ENCODE measurements at places on chromosomes 11 and 22.

DNA sequence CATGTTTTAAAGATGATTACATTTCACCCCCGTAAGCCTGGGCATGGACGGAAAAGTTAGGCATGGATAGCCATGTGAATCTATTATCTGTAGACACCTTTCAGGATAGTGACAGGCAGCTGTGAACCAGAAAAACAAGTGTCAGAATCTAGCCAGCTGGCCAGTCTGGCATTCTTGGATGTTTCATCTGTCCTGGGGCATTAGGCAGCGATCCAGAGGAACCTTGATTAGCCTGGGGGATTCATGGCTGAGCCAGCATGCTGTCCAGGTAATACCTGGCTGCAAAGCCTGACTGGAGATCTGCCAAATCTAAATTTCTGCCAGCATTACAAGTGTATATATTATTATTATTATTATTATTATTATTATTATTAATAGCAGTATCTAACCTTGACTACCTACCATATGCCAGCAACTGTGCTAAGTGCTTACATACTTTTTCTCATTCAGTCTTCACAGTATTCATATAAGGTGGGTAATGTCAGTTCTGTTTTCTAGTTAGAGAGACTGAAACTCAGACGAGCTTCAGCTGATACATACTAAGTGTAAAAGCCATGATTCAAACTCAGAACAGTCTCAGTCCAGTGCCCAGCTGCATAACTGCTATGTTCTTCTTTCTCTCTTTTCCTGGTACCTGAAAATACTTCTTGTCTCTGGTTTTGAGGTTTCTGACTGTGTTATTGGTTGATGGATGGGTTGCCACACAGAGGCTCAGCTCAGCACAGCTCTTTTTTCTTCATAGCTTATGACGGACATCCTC is 12.8 kb downstream of the BMAL1 start:
- DNase-seq, result no peak

DNA sequence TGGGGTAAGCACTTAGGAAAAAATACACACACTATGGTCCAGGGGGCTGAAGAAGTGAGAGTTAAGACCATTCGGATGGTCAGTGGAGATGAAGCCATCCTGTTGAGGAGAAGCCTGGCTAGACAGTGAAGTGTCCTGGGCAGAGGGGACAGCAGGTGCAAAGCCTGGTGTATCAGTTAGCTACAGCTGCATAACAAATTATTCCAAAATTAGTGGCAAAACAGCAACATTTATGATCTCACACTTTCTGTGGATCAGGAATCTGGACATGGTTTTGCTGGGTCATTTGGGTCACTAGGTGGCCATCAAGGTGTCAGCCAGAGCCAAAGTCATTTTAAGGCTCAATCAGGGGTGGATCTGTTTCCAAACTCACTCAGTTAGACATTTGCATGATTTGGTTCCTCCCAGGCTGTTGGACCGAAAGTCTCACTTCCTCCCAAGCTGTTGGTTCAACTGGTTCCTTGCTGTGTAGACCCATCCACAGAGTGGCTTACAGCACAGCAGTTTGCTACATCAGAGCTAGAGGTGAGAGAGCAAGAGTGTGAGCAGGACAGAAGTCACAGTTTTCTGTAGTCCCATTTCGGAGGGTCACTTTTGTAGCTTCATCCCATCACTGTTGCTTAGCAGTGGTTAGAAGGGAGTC is 80.1 kb upstream of the ALX4 start:
- no peak for DNase-seq

DNA sequence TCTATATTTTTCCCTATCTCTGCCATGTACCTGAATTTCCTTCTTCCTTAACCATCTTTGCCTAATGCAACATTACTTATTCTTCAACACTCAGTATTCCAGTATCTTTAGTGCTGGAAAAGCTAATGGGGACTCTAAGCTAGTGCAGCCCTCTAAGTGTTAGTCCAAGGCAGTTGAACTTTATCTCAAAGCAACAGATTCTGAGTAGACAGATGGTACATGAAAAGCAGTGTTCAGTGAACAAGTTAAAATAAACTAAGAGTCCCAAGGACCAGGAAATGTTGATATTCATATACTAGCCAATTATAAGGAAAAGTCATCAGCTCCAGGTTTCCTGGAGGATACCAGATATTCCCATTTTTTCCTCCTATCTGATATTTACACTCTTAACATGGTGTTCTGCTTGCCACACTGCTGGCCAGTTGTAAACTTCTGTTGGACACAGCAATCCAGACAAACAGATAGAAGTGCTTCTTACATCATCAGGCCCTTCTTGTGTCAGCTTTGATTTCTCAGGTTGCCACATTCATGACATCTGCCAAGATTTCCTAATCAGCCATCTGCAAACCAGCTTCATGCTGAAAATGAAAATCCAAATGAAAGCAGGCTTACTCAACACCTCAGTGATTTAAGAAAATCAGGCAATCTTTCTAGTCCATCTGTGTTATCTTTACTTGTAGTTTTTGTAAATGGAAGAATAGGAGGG is 255.9 kb upstream of the POU2AF2 start:
- DNase-seq, result no peak

GRCh38 chr22:18035751-18036150 is 11.4 kb upstream of the MICAL3 start:
- no peak for DNase-seq

GRCh38 chr22:25757686-25758085 is 15.7 kb downstream of the MYO18B start:
- DNase-seq, result no peak

- DNase-seq, result no peak
Observed at GRCh38 chr11:83054904-83055380, 16.8 kb downstream of the RAB30 start.

DNA sequence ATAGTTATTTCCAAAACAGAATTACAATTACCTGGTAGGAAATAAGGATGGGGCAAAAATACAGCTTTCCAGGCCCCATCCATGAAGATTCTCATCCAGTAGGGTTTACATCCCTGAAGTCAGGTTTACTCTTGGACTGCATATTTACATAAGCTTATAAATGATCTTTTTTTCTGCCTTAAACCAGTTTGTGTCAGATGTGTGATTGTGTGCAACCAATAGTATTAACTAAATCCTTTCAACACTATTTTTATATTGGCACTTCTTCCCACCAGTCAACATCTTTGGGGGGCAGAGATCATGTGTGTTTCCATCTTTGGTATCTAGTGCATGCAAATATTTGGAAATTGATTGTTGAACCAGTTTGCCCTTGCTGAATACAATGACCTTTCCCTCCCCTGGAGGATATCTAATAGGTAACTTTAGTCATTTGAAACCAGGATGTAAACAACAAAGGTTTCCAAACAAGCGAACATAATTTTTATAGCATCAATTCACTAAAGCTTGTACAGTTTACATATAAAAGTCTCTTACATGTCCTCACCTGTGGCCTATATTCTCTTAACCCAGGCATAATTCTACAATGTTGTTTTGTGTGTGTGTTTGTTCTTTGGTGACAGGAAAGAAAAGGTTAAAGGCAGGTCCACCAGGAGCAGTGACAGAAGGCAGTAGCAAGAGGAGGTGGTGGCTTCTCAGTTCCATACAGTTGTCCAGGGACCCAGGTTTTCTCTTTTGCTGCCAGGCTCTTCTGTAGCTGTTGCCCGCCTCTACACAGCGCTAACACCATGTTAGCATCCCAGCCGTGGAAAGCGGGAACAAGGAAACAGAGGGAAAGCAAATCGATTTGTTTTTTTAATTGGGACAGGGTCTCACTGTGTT is 1.7 kb upstream of the ME3 start:
- DNase-seq, result no peak

- no peak for DNase-seq
Observed at GRCh38 chr22:43854786-43855271, 7.5 kb downstream of the SULT4A1 start.

GRCh38 chr22:38414009-38414395 is 41.0 kb downstream of the KCNJ4 start:
- no peak for DNase-seq

DNA sequence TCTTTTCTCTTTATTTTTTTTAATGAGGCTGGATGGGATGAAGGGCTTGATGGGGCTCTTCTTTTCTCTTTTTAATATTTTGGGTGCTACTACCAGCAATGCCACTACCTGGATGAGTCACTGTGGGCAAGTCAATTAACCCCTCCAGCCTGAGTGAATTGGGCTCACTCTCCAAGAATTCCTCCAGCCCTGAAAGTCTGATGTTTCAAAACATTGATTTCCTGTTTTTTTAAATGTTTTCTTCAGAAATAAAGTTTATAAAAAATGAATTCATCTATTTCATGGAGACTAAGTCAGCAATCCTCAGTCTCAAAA is 812 bp upstream of the OR5A2 start:
- no peak for DNase-seq

- no peak for DNase-seq
Observed at GRCh38 chr11:78539506-78539905, 35.2 kb downstream of the NARS2 start.

DNA sequence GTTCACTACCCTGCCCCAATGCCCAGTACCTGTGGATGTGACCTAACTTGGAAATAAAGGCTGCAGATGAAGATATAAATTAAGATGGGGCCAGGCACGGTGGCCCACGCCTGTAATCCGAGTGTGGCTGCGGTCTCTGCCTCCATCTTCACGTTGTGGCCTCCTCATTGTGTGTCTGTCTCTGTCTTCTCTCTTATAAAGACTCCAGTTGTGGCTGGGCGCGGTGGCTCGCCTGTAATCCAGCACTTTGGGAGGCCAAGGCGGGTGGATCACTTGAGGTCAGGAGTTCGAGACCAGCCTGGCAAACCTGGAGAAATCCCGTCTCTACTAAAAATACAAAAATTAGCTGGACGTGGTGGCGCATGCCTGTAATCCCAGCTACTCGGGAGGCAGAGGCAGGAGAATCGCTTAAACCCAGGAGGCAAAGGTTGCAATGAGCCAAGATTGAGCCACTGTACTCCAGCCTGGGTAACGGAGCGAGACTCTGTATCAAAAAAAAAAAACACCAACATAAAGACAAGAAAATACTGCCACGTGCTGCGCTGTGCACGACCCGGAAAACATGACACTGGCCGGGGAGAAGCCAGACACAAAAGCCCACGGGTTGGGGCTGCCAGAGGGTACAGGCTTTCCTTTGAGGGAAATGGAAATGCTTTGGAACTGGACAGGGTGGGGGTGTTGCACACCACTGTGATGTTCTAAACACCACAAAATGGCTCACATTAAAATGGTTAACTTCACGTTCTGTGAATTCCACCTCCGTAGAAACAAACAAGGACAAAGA is 18.7 kb downstream of the CELSR1 start:
- DNase-seq, result no peak

- no peak for DNase-seq
Observed at GRCh38 chr11:113533425-113533698, 58.2 kb upstream of the DRD2 start.

DNA sequence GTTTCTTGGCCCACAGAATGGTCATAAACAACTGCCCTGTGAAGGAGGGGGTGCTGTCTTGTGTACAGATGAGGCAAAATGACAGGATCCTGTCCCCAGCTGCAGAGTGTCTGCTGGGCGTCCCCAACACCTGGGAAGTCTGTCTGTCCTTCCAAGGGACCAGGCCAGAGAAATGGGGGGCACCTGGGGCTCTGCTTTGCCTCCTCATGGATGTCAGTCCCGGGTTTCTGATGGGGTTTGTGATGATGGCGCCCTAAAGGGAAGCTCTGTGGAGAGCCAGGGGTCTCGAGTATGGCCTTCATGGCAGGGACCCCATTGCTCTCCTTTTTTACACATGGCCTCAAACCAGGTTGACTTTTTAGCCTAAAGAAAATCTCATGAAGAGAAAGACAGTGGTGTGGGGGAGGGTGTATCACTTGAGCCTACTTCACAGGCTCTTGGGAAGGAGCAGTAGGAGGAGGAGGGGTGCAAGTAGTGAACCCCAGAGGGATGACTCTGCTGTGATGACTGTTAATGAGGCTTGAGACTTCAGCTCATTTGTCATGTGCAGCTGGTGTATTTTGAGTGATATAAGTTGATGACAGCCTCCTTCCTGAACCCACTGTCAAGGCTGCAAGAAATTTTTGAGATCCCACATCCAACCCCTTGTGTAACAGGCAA is 40.6 kb upstream of the TUB start:
- DNase-seq, result no peak

- no peak for DNase-seq
Observed at GRCh38 chr22:23242473-23243001, 62.2 kb downstream of the BCR start.

DNA sequence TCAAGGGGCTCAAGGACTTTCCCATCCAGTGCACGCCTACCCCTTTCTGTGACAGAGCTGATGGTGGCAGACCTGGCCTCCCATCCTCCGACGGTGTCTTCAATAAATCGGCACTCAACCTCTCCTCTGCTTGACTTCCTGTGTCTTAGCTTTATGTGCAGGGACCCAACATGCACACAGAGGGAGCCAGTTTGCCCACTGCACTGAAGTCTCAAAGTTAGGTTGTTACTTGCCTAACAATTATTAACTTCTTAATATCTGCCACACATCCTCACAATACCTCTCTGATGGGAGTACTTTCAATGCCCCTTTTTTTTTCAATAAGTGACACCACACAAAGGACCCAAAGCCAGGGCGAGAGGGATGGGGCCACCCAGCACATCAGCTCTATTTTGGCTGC is 3.6 kb downstream of the IZUMO1R start:
- no peak for DNase-seq

GRCh38 chr11:133549826-133550225 is 17.5 kb upstream of the OPCML start:
- DNase-seq, result no peak

DNA sequence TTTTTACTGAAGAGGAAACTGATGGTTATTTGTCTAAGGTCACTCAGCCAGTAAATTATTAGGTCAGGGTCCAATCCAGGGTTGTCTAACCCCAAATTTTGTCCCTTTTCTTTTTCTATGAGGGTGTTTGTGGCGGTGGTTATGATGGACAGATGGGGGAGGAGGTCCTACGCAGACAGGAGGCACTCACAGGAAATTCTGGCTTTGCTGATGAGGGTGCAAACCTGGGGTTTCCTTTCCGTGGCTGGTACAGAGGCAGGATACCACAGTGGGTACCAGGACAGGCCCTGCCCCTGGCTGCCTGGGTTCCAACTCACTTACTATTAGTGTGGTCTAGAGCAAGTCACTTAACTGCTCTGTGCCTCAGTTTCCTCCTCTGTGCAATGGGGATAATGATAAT is 91.0 kb downstream of the RRM1 start:
- no peak for DNase-seq

DNA sequence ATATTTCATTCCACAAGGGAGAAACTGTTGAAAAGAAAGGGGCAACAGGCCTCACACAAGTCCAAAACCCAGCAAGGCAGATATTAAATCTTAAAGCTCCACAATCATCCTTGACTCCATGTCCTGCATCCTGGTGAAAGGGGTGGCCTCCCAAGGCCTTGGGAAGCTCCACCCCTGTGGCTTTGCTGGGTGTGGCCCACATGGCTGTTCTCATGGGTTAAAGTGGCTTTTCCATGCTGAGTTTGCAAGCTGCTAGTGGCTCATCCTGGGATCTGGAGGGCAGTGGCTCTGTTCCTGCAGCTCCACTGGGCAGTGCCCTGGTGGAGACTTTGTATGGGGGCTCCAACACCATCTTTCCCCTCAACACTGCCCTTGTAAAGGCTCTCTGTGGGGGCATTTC is 106.4 kb downstream of the CTNND1 start:
- DNase-seq, result no peak

All from GM10248 (cell line).